Left hindlimb (tissue), 1 donor: ENCODE measurements at places on chromosomes 2 and 18.
A peak's percentile ranks its signal among the peaks of the same experiment; 100 is the strongest.

DNA sequence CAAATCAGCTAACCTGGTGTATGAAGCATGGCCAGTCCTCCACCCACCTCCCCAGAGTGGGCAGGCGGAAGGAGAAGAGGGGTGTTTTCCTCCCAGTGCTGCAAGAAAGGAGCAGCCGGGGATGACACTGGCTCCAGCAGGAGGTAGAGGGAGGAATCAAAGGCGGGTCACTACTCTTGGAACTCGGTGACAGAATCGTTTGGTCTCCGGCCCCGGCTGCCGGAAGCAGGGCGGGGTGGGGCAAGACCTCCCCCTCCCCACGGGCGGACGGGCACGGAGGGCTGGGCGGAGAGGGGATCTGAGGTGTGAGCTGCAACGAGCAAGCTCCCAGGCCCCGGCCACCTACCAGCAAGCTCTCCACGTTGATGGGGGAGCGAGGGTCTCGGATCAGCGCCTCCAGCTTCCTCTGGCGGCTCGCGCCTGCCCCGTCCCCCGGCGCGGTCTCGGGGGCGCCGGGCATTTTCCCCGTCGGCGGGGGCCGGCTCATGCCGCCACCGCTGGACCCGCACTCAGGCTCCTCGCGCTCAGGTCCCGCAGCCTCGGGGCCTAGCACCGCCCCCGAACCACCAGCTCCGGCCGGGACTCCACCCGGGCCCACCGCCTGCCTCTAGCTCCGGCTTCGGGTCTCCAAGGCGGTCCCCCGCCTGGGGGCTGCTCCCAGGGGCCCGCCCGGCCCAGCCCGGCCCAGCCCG is 640 bp downstream of the ROCK2 start:
- DNase-seq = peak; percentile 65

DNA sequence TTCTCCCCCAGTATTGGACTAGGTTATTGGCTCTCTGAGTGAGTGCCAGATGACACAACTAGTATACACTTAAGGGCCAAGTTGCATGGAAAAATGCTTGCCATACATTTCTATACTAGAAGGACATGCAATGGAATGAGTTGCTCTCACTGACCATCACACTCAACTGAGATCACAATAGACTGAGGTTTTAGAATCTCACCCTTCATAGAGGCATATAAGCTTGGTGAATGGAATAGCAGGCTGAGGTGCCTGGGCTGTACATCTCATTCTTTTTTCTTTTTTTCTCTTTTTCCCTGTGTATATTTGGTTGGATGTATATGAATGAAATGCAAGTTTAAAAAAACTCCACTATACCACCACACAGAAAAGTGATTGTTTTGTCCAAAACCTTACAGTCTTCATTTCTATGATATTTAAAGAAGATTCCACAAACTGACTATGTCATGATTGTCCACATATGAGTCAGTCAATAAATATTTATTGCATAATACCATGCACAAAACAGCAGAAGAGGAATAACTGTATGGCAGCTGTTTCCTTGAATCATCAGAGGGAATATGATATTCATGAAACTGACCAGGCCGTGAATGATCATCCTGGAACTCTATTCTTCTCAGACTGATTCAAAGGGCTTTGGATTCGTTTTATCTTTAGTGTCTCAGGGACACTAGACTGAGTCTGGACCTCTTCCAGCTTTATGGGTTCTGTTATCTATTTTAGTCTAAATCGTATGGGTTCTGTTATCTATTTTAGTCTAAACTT is 122.6 kb upstream of the STK17B start:
- no peak for DNase-seq

- no peak for DNase-seq
These were observed 268.2 kb upstream of the PXDN start for GRCh38 chr2:2012505-2012904.

DNA sequence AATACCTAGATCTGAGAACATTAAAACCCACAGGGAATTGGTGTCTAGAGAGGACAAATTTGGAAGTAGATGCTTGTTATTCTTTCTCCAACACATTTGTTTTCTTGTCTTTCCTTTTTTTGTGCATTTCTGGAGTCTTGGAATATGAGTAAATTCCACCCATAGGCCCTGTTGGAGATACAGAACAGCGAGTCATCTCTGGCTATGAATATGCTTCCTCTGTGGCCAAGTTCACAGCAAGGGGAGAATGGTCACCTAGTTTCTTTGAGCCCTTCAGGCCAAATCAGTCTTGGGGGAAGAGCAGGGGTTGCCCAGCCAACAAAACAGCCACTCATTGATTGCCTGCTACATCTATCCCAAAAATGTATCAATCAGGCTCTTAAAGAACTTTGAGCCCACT is 31.3 kb downstream of the SP140L start:
- DNase-seq = no peak

- no peak for DNase-seq
These were observed 92.4 kb downstream of the PLB1 start for GRCh38 chr2:28588292-28588670.

DNA sequence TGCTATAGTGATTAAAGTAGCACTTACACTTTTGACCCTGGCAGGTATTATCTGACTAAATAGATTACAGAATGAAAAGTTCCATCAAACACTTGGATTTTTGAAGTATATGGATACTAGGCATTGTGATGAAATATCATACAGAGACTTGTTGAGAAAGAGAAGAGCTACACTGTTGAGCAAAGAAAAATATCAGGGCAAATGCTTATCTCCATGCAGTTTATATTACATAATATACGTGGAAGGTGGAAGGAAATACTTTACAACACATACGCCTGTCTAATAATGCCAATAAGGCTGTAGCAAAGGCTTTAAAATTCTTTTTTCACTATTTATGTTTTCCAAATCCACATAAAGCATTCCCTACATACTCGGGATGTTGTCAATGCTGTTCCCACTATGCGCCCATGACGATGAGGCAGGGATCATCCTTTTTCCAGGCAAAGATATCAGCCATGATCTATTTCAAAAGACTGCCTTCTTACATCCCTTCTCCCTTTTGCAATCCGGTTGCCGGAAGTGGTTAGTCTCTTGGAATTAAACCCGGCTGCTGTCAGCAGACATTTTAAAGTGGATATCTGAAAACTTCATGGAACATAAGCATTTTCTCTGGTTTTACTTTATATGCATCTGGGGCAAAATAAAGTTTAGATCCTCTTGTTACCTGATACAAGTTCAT is 92.6 kb upstream of the ITGA4 start:
- DNase-seq = no peak

DNA sequence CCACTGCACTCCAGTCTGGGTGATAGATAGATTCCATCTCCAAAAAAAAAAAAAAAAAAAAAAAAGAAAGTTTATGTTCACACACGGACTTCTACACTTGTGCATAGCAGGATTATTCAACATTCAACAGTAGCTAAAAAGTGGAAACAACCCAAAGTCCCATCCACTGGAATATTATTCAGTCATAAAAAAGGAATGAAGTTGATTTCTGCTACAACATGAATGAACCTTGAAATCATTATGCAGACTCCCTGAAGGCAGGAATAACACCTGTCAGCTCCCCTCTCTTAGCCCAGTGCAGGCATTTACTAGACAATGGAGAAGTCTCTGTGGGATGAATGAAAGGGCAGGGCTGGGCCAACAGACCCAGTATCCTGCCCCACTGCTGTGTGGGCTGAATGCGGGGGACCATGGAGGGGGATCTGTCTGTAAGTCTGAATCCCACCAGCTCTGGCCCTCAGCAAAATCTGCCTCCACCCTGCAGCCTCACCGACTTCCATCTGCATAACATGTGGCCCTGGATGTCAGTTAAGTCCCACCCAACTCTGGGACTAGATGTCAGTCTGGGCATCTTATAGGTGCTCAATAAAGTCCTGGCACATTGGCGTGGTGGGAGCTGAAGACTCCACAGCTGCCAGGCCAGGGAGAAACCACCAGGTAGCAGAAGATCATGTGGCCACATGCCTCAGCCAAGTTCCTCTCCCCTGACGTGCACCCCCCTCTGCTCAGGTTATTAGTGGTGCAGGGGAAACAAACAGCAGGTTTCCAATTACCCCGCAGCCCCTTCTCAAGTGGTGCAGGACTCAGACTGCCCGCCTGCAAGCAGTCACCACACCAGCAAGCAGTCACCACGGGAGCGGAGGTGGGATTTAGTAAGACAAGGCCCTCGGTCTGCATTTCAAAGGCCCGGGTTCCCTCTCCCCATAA is 8.9 kb downstream of the ZFP36L2 start:
- DNase-seq = peak; percentile 55

- DNase-seq = no peak
These were observed 2.9 kb upstream of the GGCX start for GRCh38 chr2:85564144-85564563.

- DNase-seq = no peak
These were observed 44.1 kb downstream of the FARP2 start for GRCh38 chr2:241399941-241400922.

GRCh38 chr2:137023205-137023604 is 257.9 kb downstream of the THSD7B start:
- no peak for DNase-seq

DNA sequence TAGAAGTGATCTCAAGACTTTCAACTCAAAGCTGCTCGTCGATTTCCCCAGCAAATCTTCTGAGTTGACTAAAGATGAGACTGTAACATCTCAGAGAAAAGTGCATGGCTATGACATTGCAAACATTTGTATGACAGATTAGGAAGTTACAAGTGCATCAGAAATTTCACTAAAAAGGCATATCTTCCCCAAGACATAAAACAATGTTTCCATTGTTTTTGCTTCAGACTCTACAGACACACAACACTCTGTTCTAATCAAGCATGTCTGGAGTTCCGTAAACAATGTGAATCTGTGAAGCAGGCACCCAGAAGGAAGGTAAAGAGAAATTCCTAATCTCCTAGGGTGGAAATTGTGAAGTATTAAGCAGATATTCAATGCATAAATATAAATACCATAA is 144.6 kb upstream of the LYPD1 start:
- DNase-seq = no peak

DNA sequence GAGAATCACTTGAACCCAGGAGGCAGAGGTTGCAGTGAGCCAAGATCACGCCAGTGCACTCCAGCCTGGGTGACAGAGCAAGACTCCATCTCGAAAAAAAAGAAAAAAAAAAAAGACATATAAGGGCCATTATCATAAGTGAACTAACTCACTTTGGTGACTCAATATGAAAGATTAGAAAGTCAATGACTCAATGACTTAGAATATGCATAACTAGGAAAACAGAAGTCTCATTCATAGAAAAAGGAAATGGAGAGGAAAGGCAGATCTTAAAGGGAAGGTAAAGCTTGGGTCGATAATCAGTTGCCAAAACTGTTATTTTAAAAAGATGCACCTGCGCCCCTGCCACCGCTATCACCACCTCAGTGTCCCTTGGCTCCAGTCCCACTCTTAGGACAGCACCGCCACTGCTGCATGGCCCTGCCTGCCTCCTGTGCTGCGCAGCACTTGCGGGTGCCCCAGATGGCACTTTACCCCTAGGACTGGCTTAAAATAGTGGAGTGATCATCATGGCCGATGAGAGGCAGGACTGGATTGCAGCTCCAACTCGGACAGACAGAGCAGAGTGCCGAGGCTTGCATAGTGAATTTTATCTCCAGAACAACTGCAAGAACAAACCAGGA is 54.7 kb downstream of the INO80D start:
- no peak for DNase-seq
